ENCODE measurements at places on chromosomes 6 and 20.

GRCh38 chr6:41002168-41002567, 36.9 kb downstream of the UNC5CL start:
- DNase-seq: no peak

DNA sequence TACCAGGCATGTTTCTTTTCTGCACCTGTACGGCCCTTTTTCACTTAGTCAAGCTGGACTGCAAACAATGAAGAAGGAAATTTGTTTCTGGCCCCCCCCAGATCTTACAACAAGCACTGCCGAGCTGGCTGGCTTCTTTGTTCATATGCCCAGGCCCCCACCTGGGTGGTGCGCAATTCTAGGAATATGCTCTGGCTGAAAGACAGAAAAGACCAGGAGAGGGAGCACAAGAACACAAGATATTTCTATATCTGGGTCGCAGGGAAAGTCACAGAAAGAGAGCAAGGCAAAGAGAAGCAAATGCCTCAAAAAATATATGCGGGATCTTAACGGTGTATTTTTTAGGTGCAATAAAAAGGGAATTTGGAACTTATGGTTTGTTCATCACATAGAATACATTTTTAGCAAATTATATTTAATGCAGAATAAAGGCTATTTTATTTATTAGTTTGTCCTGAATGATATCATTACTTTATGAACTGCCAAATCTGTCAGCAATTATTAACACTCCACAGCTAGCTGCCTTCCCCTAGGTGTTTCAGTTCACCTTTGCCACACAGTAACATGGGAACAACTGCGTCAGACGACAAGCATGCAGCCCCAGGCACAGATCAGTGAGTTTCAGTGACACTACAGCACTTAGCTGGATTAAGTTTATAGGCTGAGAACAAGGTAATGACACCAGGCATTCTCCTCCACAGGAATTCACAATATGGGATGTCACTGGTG, 76.5 kb downstream of the GJA10 start:
- DNase-seq: peak; percentile 24

- no peak for DNase-seq
Observed at GRCh38 chr20:53786445-53787267, 193.0 kb upstream of the ZNF217 start.

DNA sequence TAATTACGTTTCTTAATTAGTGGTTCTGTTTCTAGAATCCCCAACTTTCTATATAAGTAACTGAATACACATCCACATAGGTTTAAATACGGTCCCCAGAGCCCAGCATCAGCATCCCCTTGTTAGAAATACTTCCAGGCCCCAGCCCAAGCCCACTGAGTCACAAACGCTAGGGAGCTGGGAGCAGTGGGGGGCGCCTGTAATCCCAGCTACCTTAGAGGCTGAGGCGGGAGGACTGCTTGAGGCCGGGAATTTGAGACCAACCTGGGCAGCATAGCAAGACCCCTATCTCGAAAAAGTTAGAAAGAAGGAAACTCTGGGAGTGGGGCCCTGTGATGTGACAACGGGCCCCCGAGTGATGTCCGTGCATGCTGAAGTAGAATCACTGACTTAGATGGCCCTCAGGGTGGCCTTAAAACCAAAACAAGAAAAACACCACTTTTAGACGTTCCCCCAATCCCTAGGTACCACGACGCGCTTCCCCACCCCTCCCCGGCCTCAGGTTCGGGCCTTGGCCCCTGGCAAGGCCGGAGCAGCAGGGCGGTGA, 1.3 kb upstream of the PPP1R3G start:
- no peak for DNase-seq

GRCh38 chr20:57175397-57176010, 90.9 kb downstream of the BMP7 start:
- DNase-seq: no peak

- DNase-seq: no peak
Observed at GRCh38 chr6:1716868-1717267, 107.2 kb downstream of the FOXC1 start.

DNA sequence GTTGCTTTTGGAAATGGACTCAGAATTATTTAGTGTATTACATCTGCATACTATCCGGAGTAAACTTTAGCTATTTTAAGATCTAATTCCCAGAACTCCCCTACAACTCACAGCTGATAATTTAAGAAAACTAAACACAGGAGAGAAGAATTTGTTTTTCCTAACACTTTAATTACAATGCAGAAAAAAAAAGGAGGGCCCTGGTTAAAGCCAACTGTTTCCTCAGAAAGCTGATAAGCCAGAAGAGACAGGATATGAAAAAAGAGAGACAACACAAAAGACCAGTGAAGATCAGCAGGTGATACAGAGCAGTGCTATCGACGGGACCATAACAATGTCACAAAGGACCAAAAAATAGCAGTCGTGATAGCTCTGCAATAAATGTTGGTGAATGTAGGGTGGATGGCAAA, 5.8 kb downstream of the IFNGR1 start:
- DNase-seq: no peak

- no peak for DNase-seq
Observed at GRCh38 chr6:34108176-34108575, 37.7 kb downstream of the GRM4 start.

- no peak for DNase-seq
Observed at GRCh38 chr6:56005426-56005825, 130.0 kb upstream of the BMP5 start.

GRCh38 chr6:166307082-166308032, 835 bp downstream of the PRR18 start:
- DNase-seq: no peak

DNA sequence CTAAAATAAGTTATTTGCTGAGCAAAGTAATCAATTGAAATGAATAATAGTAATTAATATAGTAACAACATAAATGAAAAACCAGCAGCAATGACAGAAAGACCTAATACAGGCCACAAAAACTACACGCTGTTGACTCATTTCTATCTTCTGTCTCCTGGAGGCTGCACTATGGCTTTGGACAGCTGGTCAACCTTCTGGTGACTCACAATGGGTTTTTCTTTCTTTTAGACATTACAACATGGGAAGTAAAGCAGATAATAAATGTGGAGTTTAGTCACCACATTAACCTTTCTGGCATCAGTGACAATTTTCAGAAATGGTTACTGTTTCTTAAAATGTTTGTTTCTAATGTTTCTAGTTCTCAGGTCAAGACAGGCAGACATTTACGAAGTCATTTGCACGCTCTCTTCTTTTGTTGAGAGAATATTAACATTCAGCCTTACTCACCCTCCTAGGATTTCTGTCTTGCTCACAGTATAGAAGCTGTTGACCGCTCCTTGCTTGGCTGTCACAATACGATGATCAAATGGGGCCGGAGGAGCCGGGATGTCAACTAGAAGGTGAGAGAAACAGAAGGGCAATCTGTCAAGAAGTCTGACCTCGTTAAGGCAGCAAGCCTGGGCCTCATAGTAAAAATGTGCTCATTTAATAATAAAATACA, 62.2 kb downstream of the MYLK4 start:
- no peak for DNase-seq

DNA sequence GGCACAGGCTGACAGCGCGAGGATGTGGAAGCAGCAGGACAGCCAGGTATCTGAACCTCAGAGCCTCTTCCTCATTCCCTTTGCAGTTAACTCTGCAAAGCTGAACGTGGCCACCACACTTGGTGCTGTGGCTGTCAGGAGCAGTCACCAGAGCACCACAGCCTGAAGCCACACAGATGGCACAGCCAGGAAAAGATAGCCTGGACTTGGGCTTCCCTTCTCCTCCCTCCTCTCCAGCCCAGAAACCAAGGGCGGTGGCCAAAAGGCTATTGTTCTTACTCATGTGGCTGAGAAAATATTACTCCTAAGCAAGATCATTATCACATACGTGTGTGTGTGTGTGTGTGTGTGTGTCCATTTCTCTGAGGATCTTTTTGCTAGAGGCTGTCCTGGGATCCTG, 39.8 kb downstream of the CD164 start:
- DNase-seq: no peak

GRCh38 chr20:47557791-47558190, 56.1 kb downstream of the NCOA3 start:
- DNase-seq: no peak

DNA sequence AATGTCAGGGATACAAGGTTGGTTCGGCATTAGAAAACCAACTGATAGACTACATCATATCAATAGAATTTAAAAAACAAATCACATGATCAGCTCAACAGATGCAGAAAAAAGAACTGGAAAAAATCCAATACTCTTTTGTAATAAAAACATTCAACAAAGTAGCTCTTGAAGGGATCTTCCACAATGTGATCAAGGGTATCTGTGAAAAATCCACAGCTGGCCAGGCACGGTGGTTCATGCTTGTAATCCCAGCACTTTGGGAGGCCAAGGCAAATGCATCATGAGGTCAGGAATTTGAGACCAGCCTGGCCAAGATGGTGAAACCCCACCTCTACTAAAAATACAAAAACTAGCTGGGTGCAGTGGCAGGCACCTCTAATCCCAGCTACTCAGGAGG, 63.1 kb downstream of the ASCC3 start:
- DNase-seq: no peak

- DNase-seq: no peak
Observed at GRCh38 chr6:135877666-135878065, 26.2 kb downstream of the PDE7B start.

- no peak for DNase-seq
Observed at GRCh38 chr6:98458708-98459107, 375.7 kb upstream of the POU3F2 start.

DNA sequence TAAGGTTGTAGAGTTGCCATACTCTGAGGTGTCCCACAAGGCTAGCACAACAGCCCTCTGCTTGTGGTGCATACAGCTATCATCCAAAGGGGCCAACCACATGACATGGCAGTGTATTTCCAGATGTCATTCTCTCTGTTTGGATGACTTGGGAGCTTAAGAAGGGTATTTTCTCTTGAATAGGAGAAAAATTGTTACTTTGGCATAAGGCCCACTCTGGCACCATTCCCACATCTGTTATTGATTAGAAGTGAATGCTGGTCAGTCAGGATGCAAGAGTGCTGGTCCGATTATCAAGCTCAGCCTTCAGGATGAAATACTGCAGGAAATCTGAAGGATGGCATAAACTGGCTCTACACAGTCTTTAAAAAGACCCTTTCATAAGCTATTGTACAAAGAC, 83.6 kb upstream of the C20orf144 start:
- no peak for DNase-seq

DNA sequence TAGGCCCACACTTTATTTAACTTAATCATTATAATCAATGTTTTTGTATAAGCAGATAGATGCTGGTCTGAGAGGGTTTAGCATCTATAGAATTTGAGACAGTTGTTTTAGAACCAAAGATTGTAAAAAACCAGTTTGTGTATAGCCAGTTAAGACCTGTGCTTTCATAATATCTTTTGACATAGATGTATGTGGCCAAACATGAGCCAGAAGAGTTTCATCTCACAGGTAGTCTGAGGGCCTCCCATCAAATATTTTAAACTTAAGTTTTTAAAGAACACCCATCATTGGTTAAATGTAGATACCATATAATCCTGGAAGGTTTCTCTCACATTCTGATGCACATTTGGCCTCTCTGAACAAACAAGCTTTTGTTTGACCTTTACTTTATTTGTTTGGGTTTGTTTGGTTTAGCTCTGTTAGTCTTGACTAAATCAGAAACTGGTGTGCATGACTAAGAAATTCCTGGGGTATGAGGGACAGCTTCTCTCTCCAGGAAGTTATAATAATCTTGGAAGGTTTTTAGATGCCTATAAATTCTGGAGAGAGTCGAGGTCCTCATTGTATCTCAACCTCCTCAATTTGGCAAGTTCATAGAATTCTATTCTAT, 58.0 kb upstream of the TMEM200A start:
- no peak for DNase-seq

All from CD4-positive, alpha-beta T cell treated with Interleukin-4 for 4 hours (primary cell).